Dermis blood vessel endothelial cell (primary cell): ENCODE measurements at places on chromosomes 7 and 10.
A peak's percentile ranks its signal among the peaks of the same experiment; 100 is the strongest.

GRCh38 chr10:8331896-8332729 is 277.6 kb downstream of the GATA3 start:
- peak; percentile 8 for DNase-seq

DNA sequence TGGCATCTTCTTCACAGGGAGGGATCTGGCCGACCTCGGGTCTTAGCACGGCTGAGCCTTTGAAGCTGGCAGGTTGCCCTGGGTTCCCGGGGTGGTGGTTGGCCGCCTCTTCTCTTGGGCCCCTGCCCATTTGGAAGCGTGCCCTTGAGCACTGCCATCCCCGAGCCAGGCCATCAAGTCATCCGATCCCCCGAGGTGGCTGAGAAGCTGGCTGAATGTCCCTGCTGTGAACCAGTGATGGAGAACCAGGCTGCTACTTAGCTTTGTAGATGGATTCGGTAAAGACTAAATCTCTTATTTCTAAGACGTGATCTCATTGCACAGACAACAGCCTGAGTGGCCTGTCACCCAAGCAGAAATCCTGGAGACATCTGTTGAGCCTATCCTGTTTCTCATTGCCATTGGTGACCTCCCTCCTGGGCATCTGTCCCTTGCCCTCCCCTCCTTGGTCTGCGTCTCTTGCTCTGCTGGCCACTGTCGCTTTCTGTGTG is 74.3 kb downstream of the GRK5 start:
- DNase-seq, result no peak

GRCh38 chr10:35460852-35461460 is 124.6 kb downstream of the CCNY start:
- no peak for DNase-seq

DNA sequence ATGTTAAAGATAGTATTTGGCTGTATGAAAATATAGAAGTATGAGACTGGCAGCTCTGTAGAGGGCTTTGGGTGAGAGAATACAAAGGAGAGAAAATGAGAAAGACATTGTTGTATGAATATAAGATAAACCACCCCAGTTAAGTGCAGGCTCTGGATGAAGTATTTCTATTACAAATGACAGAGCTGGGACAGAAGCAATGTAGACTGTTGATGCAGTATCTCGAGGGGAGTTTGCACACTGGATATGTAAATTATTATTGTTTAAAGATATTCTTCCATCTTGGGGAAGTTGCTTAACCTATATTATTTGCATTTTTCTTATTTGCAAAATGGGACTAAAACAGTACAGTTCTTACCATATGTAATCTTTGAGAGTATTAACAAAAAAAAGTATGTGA is 31.5 kb downstream of the ENTPD1 start:
- DNase-seq, result no peak

DNA sequence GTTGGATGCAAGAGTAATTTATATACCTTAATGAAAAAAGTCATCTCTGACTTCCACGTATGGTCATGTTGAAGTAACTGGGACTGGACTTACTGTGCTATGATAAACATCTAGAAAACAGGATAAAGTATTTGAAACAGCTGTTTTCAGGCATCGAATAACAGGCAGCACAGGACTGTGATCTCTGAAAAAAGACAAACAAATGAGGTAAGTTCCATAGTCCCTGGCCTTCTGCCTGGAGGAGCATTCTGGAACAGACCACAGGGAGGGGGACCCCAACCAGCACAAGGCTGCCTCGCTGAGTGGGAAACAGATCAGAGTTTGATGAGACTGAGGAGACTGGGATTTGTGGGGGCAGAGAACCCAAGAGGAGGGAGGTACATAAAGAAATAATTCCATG is 89.1 kb upstream of the HABP2 start:
- no peak for DNase-seq

GRCh38 chr7:150685219-150686029 is at the start of gene GIMAP2:
Gene GIMAP2, plus strand, starts transcription at chr7:150685706. Its CDS starts 1,354 bp downstream, at chr7:150687060.
- peak; percentile 76 for DNase-seq

GRCh38 chr10:132654708-132655661 is 117.4 kb downstream of the INPP5A start:
- DNase-seq, result peak; percentile 82

DNA sequence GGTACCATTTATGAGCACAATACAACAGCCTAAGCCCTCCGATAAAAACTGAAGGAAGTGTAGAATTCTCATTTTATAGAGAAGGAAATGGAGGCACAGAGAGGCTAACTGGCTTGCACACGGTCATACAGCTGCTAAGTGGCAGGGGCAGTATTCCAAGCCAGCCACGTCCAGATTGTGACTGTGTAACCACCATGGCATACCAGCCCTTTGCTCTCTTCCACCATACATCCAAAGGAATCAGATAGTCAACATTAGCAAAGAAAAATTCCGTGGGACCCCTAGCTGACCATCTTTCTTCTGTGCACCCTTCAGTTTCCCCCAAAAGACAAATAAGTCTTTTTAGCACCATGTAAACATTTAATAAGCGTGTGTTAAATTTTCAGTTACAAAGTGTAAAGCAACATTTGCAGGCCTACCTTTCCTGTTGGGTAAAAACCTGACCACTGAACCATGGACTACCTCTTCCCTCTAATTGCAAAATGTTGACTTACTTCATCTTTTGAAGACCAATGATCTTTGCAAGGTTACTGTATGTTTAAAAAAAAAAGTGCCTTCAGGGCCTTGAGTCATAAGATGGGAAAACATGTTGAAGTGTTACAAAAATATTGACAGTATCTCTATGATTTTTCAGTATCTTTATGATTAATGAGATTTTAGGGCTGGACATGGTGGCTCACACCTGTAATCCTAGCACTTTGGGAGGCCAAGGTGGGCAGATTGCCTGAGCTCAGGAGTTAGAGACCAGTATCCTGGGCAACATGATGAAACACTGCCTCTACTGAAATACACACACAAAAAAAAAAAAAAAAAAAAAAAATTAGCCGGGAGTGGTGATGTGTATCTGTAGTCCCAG is 24.3 kb upstream of the PDZD8 start:
- no peak for DNase-seq

GRCh38 chr10:3406556-3406955 is 234.0 kb upstream of the PITRM1 start:
- DNase-seq, result no peak

- peak; percentile 93 for DNase-seq
These were observed 7.1 kb downstream of the BAG3 start for GRCh38 chr10:119658274-119658673.

- DNase-seq, result no peak
These were observed 81.5 kb downstream of the GALNT11 start for GRCh38 chr7:152106990-152107389.

GRCh38 chr7:116614499-116615262 is 57.3 kb upstream of the MET start:
- DNase-seq, result peak; percentile 83

- DNase-seq, result no peak
These were observed 26.4 kb downstream of the RHOBTB1 start for GRCh38 chr10:60917331-60918280.

DNA sequence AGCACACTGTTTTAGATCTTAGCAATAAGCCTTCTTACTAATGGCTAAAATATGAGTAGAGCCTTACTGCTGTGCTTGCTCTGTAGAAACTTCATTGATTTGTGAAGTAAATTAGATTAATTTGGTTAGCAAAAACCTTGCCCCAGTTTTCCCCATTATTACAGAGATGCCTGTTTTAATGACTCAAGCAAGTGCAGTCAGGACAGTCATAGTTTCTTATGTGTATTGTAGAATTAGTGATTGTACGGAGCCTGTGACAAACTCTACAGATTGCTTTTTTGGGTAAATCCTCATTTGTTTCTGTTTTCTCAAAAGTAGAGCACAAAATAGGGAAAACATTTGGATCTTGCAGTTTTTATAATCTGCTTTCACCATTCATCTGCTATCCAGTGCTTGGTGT is 7.0 kb downstream of the TAX1BP1 start:
- DNase-seq, result no peak

DNA sequence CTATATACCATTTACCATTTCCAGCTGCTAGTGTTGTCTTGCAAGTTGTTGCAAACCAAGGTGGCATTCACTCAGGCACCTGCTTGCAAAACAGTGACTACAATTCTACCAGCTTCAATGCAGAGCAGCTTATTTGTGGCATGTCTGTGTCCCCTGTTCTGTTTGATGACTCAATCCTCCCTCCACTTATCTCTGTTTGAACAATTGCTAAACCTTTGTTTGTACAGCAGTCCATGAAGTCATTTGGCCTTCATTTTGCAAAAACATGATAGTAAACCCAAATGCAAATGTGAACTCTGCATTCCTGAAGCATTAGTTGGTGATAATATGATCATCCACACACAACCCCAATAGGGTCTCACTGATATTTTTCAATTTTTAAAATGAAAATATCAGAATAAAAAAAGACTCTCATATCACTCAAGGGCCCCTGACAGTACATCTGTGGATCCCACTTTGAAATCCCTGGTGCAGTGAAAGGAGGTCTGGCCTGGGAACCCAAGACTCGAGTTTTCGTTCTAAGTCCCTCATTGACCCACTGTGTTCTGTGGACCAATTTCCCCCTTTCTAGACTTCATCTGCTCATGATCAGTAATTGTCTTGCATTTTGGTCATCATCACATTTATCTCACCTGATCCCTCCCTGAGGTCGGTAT is 425.4 kb downstream of the RPS24 start:
- peak; percentile 88 for DNase-seq

GRCh38 chr10:126519185-126519584 is 130.9 kb upstream of the ADAM12 start:
- no peak for DNase-seq

GRCh38 chr10:85667638-85668233 is 698.9 kb downstream of the GRID1 start:
- DNase-seq, result no peak

GRCh38 chr10:125448596-125448995 is 234.4 kb downstream of the TEX36 start:
- peak; percentile 47 for DNase-seq

DNA sequence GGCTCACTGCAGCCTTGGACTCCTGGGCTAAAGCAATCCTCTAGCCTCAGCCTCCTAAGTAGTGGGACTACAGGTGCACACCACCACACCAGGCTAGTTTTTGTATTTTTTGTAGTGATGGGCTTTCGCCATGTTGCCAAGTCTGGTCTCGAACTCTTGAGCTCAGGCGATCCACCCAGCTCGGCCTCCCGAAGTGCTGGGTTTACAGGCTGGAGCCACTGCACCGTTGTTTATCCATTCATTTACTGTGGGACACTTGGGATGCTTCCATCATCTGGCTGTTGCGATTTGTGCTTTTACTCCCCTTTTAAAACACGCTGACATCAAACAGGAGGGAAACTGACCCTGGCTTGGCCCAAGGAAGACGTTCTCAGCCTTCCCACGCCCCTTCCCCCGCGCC is 30.5 kb upstream of the SMARCD3 start:
- DNase-seq, result no peak

- DNase-seq, result no peak
These were observed 1.0 kb downstream of the TRPV5 start for GRCh38 chr7:142932386-142933091.

DNA sequence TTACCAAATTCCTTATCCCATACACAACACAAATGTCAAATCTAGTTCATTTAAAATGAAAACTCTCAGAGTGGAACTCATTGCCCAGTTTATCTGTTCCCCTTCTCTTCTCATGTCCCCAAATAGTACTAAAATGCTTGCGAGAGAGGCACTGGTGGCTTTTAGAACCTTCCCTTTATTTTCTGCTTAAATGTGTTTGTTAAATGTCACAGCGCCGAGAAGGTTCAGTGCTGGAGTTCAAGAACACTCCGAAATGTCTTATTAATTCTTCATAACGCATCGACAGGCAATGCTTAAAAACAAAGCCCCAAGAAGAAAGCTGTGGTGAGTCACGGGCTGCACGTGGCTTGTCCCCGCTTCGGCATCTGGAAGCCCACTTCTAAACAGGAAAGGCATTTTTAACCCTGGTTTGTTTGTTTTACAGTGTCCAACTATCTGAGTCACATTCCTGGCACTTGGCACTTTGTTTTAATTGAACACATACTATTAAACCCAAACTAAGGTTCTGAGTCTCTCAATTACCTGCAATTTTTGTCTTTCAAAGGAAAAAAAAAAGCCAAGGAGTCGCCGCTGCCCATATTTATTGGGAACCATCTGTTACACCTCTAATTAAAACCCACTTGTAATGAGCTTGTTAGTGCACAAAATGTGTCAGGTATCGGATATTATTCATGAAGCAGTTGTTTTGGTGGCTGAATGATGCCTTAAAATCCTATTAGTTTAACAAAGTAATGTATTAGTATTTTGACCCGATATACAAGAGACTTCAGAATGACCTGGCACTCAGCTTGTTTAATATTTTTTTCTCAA is 49.9 kb upstream of the MGMT start:
- peak; percentile 97 for DNase-seq

GRCh38 chr10:62019013-62019684 is 117.7 kb downstream of the ARID5B start:
- DNase-seq, result peak; percentile 63

DNA sequence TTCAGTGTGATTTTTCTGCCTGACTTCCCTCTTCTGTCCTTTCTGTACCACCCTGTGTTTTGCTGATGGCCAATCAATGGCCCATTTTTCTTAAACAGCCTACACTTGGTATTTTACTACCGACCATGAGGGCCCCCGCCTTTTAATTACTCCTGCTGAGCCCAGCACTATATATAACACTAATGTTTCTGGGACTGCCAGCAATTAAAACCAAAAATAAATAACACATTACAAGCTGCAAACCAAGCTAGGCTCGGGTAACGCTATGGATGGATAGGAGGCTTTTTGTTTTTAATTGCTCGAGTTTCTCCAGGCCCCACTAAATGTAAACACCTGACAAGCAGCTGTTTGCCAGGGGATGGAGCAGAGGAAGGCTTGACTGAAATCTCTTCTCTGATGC is 915.4 kb upstream of the AUTS2 start:
- no peak for DNase-seq

DNA sequence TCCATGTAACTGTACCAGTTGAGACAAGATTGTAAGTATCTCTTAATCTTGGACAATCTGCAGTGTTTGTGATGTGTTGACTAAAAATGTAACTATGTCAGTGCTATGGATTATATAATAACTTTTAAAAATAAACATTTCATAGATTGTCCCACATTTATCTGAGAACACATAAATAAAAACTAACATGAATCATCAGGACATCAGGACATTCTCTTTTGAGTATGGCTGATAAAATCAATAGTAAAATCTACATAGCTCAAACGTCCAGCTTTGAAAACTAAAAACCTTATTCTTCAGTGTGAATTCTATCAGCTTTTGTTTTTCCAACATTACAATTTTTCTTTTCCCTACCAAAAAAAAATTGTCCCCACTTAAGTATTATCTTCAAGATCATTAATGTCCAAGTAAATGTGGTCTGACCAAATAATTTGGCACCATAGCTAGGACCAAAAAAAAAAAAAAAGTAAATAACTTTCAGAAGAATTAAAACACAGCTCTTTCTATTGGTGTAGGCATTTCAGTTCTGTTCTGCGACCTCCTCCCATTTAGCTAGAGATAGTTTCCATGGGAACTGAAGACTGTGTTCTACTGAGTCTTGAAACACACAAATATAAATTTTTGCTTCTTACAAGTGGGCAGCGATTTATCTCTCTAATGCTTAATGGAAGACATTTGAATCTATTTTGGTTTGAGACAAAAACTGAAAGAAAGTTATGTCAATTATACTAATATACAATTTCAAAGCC is 123.0 kb upstream of the SGCE start:
- DNase-seq, result no peak
